ENCODE measurements at places on chromosomes 6 and 20.

DNA sequence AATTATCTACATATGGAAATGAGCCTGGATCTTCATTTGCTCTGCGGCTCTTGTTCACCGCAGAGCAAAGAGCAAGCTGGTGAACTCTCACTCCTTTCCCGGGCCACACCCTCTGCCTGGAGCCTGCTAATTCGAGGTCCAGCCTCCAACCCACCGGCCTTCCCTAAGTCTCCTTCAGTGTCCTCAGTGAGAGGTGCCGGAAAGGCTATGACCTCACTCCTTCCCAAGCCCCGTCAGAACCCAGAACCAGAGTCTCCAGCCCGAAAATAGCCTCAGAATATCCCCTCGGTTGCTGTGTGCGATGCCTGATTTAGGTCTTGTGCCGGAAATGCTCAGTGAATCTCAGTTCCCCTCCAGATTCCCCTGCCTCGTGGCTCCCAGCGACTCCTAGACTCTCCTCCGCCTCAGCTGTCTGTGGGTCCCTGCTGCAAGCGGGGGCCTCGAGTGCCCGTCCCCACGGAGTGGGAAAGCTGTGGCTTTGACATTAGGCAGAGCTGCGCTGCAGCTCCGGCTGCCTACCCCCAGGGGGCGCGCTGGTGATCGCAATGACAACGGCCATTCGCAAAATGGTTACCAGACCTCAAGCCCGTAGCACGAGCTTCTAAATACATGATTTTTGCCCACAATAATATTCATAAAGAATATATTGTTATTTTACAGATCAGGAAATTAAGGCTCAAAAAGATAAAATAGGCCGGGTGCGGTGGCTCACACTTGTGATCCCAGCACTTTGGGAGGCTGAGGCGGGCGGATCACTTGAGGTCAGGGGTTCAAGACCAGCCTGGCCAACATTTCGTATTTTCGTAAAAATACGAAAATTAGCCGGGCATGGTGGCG is 4.1 kb upstream of the BNIP5 start:
- DNase-seq = peak; percentile 76

DNA sequence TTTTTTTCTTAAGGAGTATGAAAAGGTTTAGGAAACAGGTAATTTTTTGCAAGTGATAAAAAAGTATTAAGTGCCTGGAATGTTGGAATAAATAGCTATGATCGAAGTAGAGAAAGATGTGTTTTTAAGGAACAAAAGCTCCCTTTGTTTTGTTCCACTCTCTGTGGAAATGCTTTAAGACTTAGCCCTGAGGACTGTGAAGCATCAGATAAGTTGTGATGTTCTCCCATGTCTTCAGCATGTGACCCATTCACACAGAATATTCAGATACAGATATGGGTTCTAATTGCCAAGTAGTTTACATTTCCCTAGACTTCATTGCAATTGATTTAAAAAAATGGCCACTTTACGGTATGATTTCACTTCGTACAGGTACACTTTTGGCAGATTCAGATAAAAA is 80.6 kb downstream of the KCNQ5 start:
- DNase-seq = no peak

DNA sequence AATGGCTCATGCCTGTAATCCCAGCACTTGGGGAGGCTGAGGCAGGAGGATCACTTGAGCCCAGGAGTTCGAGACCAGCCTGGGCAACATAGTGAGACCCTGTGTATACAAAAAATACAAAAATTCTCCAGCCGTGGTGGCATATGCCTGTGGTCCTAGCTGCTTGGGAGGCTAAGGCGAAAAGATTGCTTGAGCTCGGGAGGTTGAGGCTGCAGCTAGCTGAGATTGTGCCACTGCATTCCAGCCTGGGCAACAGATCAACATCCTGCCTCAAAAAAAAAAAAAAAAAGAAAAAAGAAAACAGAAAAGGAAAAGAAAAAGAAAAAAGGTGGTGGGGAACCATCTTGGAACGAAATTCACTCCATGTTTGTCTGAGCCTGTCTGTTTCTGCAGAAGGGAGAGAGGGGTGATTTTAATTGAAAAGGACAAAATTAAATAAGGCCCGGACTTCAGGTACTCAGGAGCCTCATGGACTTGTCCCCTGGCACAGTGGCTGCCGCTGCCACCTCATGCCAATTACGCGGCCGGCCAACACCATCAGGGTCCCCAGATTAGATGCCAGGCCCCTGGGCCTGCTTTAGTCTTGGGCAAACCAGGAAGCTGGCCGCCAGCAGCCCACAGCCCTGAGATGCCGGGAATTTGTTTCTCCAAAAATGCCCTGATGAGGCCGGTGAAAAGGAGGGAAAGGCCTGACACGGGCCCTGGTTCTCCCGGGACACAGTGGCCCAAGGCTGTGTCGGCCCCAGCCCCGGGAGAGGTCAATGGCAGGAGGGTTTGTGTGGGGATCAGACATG is 37.8 kb upstream of the STX16 start:
- peak; percentile 27 for DNase-seq

DNA sequence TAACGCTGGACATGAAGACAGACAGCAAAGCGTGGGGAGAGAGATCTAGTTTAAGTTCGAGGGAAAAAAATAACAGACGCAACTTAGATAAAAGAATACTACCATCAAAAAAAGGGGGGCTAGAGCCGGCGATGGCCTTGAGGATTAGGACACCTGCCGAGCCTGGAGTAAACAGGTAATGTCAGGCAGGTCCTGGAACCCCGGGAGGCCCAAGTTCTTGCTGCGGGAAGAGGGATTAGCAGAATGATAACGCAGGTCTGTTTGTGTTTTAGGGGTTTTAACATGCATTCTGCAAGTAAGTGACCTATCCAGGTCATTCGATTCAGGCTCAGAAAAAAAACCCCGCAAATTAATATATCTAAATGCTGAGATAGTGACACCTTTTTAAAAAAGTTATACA is 754 bp upstream of the TMEM170B start:
- no peak for DNase-seq

- DNase-seq = no peak
Measured at GRCh38 chr6:14108571-14109410, 8.8 kb upstream of the CD83 start.
